ENCODE measurements at places on chromosomes 1 and 21.

DNA sequence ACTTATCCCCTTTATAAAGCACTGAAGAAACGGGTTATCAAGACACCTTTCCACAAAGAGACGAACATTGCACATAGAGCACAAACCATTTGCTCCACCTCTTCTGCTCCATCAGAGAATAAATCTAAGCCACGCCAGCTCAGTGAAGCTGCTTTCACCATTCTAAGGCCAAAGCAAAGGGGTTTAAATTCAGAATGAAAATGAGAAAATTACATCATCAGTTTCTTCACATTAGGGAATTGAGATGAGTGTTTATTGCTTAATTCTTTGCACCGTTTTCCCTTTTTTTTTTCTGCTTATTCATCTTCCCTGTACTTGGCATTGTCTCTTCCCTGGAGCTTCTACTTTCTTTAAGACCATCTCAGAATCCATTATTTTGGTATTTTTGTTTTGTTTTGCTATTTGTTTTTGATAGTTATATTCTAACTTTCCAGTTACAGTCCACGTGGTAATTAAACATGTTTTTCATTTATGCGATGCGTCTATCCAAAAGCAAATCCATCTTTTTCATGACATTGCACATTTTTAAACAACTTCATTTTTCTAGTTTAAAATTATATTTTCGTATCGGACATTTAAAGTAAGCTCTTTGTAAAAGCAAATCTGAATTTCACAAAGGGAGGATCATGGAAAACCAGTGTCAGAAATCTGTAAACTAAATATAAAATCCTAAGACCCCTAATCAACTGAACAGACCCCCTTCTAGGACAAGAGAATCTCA lies 1.9 kb upstream of the OR2T34 start:
- DNase-seq, result no peak

GRCh38 chr1:11449100-11449403 lies 29.9 kb upstream of the DISP3 start:
- DNase-seq, result no peak

DNA sequence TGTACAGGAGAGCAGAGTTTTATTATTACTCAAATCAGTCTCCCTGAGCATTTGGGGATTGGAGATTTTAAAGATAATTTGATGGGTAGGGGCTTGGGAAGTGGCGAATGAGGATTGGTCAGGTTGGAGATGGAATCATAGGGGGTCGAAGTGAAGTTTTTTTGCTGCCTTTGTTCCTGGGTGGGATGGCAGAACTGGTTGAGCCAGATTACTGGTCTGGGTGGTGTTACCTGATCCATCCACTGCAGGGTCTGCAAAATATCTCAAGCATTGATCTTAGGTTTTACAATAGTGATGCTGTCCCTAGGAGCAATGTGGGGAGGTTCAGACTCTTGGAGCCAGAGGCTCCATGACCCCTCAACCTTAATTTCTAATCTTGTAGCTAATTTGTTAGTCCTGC lies 108.8 kb downstream of the BACH1 start:
- DNase-seq, result no peak

DNA sequence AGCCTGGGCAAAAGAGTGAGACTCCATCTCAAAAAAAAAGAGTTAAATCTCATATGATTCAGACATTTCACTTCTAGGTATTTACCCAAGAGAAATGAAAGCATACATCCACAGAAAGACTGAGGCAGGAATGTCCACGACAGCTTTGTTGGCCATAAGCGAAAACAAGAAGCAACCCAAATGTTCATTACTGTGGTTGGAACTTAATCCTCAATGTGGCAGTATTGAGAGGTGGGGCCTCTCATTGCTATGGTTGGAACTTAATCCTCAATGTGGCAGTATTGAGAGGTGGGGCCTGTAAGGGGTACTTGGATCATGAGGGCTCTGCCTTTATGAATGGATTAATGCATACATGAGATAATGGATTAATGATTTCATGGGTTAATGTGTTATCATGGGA lies 15.2 kb downstream of the C21orf58 start:
- no peak for DNase-seq

GRCh38 chr1:19954059-19954458 lies 25.4 kb downstream of the PLA2G2A start:
- DNase-seq, result no peak

- DNase-seq, result no peak
Measured at GRCh38 chr1:181043025-181043888, 9.5 kb downstream of the MR1 start.

DNA sequence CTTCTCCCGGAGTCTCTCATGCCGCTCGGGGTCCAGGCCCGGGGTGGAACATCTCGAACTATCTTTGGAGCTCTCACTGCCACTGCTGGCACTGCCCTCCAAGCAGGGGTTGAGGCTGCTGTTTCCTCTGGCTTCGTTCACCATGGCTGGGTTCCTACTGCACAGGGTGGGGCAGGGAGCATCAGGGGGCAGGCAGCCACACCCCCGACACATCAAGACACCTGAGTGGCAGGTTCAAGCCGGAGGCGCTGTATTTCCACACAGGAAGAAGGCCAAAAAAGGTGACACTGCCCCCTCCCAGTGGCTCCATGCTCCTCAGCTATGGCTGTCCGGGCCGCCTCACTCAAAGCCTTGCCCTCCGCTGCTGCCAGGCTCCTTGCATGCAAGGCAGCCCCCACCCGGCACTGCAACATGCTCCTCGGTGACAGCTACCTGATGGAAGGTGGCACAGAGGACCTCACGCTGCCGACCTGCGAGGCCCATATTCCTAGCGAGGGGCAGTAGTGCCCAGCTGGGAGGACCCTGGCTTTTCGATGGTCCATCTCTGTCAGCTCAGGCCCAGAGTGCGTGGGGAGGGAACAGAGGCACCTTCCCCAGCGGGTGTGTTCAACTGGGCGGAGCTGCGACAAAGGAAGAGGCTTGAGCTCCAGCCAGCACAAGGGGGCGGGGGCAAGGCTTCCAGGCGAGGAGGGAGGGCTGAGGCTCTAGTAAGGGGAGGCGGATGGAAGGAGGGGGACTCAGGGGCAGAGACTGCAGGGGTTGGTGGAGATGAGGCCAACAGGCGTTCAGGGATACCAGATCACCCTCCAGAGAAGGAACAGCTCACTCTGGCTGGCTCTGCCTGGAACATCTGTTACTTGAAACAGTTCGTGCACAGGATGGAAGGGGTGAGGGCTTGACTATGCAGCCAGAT lies 2.5 kb downstream of the MTHFR start:
- peak; percentile 49 for DNase-seq

DNA sequence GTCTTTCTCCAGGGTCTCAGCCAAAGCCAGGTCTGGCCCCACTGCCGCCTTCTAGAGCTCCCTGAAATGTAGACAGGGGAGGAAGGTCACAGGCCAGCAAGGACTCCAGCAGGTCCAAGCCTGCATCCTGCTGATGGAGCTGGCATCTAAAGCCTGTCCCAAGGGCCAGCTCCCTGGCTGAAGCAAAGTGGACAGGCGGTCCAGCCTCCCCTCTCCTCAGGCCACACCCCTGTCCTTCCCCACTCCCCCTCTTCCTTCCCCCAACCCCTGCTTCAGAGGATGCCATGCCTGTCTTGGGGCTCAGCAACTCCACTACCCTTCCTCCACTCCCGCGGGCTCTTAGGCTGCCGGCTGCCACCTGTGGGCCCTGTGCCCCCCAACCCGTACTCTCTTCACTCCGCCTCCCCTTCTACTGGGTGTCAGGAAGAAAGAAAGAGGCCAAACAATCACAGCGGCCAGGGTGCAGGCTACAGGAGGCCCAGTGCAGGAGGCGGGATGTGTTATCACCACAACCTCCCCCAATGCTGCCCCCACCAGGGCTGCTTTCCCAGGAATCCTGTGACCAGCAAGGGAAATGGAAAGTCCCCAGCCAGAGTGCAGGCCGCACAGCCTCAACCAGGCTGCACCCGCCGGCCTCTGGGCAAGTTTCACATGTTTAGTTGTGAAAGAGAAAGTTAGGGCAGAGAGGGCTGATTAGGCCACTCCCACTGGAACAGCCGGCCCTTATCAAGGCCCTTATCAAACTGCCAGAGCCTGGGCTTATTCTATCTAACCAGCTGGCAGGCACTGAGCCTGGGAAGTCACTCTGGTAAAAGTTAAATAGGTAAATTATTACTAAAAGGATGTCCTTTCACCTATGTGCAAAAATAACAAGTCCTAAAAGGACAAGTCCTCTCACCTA lies 34.1 kb downstream of the ACOT7 start:
- no peak for DNase-seq

GRCh38 chr1:180565121-180565871 lies 6.5 kb downstream of the OVAAL start:
- DNase-seq, result no peak

DNA sequence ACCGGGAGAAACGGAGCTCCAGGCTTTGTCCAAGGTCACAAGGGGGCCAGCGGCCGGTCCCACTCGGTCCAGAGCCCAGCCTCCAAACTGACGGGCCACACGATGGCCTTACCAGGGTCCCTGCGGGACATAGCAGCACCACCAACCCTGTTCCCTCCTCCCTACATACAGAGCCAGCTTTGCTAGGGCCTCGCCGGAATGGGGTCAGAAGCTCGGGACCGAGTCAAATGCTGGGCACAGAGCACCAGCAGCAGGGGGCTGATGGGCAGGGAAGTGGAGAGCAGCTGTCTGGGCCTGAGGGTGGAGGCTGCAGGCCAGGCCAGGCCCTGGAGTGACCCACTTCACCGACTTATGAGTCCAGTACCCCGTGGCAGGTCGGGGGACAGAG lies 14.9 kb upstream of the TTC39A start:
- DNase-seq, result no peak

- no peak for DNase-seq
Measured at GRCh38 chr1:60903591-60903990, 178.8 kb upstream of the NFIA start.
